ENCODE measurements at places on chromosomes 3 and 15.
A peak's percentile ranks its signal among the peaks of the same experiment; 100 is the strongest.

DNA sequence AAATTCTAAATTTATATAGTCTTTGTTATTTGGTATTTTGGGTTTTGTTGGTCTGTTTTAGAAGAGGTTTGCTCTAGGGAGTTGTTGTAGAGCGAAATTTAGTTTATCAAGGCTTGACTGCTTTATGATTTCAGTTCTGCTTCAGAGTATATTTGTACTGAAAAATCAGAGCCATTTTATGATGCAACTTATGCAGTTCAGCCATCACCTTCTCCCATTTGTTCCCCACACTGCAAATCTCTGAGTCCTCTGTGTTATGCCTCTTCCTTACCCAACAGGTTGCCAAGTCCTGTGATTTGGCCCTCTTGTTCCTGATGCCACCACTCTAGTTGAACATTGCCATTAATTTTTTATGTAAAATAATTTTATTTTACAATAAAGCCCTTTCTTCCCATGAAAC, 140.4 kb downstream of the ZNF609 start:
- no peak for DNase-seq

- DNase-seq = no peak
These were observed 179.8 kb upstream of the TLE3 start for GRCh38 chr15:70277556-70277955.

DNA sequence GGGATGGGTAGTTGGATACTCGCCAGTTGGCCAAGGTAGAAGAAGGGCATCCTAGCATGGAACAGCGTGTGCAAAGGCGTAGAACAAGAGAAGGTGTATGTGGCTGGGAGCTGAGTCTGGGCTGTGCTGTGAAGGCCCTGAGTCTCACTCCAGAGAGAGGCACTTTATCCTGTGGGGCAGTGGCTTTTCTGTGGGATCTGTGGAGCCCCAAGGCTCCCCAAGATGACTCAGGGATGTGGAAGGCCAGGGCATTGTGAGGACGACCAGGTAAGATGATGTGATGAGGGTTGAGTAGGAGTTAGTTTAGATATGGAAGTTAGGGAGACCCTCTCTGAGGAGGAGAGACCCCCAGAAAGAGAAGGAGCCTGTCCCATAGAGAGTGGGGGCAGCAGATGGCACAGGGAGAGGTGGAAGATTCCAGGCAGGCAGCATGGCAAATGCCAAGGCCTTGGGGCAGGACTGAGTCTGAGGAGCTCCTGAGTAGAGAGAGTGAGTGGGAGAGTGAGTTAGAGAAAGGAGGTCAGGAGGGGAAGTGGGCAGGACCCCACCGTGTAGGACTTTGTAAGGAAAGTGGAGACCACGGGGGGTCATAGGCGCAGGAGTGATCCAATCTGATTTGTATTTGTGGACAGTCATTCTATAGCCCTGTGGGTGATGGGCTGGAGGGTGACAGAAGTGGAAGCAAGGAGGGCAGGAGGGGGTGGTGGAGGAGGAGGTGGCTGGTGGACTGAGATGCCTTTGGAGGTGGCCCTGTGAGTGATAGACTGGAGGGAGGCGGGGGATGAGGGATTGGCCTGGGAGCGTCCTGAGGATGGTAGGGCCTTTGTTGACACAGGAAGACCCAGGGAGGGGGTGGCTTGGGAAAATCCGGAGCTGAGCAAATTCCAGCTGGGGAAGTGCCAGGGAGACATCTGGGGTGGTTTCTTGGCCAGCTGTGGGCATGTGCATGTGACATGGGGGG, 50.3 kb downstream of the FBLN2 start:
- no peak for DNase-seq

DNA sequence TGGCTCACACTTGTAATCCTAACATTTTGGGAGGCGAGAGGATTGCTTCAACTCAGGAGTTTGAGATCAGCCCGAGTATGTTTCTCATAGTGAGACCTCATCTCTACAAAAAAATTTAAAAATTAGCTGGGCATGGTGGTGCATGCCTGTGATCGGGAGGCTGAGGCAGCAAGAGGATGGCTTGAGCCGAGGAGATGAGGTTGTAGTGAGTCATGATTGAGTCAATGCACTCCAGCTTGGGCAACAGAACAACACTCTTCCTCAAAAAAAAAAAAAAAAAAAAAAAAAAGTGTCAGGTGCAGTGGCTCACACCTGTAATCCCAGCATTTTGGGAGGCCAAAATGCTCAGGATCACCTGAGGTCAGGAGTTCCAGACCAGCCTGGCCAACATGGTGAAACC, 2.4 kb downstream of the RPL39L start:
- DNase-seq = no peak

GRCh38 chr15:55902981-55903380, 90.4 kb downstream of the NEDD4 start:
- no peak for DNase-seq

DNA sequence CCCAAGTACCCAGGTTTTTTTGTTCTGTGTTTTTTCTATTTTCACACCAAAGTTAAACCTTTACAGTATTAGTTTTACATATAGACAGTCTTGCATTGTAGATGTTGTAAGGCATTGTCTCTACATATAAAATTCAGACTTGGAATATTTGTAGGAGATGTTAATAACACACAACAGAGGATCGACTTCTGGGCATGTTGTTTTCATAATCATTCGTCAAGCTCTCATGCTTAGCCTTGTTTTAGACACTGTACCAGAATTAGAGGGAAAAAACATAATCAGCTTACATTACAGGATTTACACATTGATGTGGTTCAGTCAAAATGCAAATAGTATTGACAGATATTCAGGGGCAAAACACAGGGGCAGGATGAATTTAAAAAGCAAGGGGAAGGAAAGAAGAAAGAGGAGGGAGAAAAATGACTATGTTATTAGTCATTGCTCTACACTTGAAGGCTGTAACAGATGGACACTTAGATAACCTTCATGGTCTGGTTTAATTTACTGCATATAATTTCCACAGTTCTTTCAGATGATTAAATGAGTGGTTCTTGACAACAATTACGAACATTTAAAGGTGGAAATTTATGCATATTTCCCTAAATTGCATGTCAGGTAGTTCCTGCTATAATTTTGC, 7.5 kb downstream of the CMSS1 start:
- no peak for DNase-seq

DNA sequence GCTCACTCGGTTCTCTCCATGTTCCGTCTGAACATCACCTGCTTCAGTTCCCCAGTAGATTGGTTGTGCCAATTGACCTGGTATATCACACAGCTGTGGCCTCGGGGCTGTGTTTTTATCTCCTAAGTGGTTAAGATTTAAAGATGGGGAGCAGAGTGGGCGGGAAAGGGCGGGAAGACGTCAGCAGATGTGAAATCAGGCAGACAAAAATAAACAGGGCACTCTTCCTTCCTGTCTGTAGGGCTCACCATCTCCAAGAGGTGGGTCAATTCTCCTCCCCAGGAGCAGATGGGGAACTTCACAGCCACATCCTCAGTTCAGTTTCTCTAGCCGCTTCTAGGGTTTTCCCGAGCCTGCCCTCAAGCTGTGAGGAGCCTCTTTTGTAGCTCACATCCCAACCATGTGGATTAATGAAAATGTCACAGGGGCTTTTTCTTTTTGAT, 26.8 kb upstream of the LIMD1 start:
- peak; percentile 23 for DNase-seq

DNA sequence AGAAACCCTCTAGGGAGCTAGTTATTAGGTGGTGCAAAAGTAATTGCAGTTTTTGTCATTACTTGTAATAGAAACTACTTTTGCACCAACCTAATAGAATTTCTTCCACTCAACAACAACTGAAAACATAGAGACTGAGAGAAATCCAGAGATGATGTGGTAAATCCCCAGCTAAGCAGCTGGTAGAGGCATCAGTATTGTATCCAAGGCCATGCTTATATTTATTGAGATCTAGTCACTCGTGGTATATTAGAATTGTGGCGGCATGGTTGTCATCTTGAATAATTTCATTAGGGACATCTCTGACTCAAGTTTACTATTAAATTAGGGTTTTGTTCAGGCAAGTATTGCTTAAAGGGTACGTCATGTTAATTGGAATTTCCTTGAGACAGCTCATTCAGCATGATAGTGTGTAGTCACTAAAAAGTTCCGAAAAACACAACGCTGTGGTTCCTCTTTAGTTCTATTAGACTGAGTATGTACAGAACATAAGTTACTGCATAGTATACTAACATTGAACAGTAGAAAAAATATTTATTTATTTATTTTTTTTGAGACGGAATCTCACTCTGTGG, 35.3 kb downstream of the PAK2 start:
- DNase-seq = no peak

GRCh38 chr3:70557976-70558375, 245.5 kb upstream of the MDFIC2 start:
- no peak for DNase-seq

- no peak for DNase-seq
These were observed 245.0 kb downstream of the SHOX2 start for GRCh38 chr3:157861076-157861765.

DNA sequence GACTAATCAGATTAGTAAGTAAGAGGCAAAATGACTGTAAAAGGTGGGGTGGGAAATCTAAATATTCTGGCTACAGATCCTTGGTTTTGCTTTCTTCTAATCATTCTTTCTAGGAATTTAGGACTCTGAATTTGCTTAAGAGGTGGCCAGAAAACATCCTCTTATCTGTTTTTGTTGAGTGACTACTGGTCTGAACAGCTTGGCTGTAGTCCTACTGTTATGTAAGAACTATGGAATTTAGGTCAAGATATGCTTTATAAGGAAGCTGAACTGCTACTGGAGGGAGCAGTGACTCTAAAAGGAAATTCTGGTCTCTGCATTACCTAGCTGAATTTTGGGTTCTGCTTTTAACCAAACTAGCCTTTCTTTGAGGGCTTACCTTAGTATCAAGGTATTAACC, 33.5 kb upstream of the CSPG5 start:
- no peak for DNase-seq

GRCh38 chr15:40618906-40619305, 24.9 kb downstream of the KNL1 start:
- no peak for DNase-seq

GRCh38 chr3:14433106-14433505, 30.7 kb downstream of the SLC6A6 start:
- DNase-seq = no peak

DNA sequence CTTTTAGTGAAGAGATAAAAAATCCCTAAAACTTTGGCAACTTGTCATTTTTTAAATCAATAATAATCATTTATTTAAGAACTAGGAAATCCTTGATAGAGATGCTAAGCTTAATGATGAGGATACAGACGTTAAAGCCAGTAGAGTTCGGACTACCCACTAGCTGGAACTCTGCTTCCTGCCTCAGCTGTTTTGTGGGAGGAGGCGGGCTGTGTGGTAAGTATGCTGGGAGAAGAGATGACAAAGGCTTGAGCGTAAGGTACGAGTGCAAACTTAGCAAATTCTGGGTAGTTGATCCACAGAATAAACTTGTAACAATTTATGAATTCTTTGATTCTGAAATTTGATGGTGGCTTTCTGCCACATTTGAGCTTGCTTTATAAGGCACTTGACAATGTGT, 111.2 kb upstream of the NANOGP8 start:
- DNase-seq = no peak

- no peak for DNase-seq
These were observed 37.7 kb downstream of the MCCC1 start for GRCh38 chr3:183061391-183062172.

GRCh38 chr15:22904736-22905135, 66.3 kb downstream of the NIPA2 start:
- DNase-seq = no peak

GRCh38 chr3:171841620-171842000, 1.5 kb upstream of the TMEM212 start:
- no peak for DNase-seq

DNA sequence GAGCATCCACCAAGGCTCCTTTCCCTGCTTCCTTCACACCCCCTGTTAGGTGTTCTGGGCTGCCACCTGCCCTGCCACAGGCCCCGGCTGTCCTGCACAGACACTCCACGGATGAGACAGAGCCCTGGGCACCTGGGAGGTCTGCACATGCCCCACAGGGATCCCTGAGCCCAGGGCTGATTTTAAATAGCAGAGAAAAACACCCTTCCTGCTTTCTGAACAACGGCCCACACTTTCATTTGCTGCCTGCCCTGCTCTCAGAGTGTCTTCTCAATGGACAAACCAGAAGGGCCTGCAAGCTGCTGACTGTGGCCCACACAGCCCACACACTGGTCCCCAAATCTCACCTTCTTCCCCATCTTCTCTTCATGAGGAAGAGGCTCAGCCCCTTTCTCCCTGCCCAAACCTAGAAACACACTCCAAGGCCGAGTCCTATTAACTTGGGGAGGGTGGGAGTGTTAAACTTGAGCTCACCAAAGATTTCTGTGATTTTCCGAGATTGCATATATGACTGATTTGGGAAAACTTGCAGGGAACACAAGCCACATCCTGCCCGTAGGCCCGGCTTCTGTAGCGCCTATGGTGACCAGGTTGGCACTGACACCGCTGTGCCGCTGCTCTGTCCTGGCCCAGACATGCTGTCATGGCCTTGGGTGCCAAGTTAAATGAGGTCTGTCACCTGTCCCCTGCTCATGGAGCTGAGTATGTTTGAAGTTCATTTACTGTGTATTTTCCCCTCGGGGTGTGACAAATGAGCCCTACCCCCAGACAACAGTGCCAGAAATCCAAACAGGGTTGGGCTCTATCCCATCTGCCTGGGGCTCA, 47.2 kb upstream of the KLF13 start:
- DNase-seq = no peak

GRCh38 chr15:100275641-100276040, 66.1 kb downstream of the ADAMTS17 start:
- DNase-seq = no peak

DNA sequence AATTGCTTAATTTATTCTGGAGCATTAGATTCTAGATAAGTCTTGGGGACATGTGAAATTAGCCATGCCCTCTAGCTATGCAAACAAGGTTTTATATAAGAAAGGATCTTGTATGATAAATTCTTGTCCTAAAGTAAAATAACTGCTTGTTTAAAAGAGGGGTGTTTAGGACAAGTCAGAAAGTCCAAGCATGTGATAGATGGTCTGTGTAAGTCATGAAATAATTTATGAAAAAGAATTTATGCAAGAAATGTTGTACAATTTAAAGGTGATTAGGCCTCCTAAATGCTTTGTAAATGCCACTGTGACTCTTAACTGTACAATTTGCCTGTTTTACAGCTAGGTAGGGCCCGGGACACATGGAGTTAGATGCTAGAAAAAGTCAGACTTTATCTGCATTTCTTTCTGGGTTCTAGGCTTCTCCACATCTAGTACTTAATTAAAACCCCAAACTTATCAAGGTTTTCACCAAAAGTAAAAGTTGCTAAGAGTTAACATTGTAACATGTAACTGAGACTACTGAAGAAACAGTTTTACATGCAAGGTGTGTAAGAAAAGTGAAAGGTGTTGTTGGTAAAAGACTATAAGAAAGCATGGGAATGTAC, 13.2 kb downstream of the LINS1 start:
- no peak for DNase-seq

- no peak for DNase-seq
These were observed 720.2 kb upstream of the GOLIM4 start for GRCh38 chr3:168815946-168816345.

GRCh38 chr3:186708983-186709679, 8.0 kb upstream of the KNG1 start:
- no peak for DNase-seq
